ENCODE measurements at places on chromosomes 16 and 17. TPM values are rescaled to one million over a fixed set of nuclear protein-coding genes. Genes with fewer than 3 reads are reported as not detected.

Gene VTN
- total RNA-seq, result not detected

Gene TP53TG3F
- total RNA-seq, result not detected

Gene PHOSPHO1
- 0.33 TPM for total RNA-seq

Gene CES4A
- 1.6 TPM for total RNA-seq

Gene HAP1
- total RNA-seq, result under 0.01 TPM

Gene SLC47A1
- total RNA-seq, result 0.15 TPM

Gene CDH3
- total RNA-seq, result 0.17 TPM

Gene C1QTNF8
- total RNA-seq, result not detected

Gene ZNF500
- total RNA-seq, result 13.9 TPM

Gene GLIS2
- 4.4 TPM for total RNA-seq

Gene DDX42
- 86.4 TPM for total RNA-seq

Gene SLC38A8
- not detected for total RNA-seq

Gene C17orf107
- total RNA-seq, result 1.9 TPM

Gene NOTUM
- not detected for total RNA-seq

Gene ASIC2
- 0.66 TPM for total RNA-seq

Gene SYNGR2
- 11.2 TPM for total RNA-seq

Gene TBC1D3K
- total RNA-seq, result not detected

Gene CACNA1H
- 0.33 TPM for total RNA-seq

Gene KRTAP2-1
- total RNA-seq, result not detected

Gene TRIM72
- not detected for total RNA-seq

Gene KCNJ2
- 8.6 TPM for total RNA-seq

Gene LGALS9
- not detected for total RNA-seq

Gene MYH1
- total RNA-seq, result not detected

Gene CBFA2T3
- 0.17 TPM for total RNA-seq

Gene DHX58
- 17.2 TPM for total RNA-seq

Gene CHST5
- total RNA-seq, result 0.15 TPM

Gene ESRP2
- 0.99 TPM for total RNA-seq

Gene NPIPA2
- 1.2 TPM for total RNA-seq

Gene ABCC11
- 0.44 TPM for total RNA-seq

Gene SOST
- total RNA-seq, result not detected

Gene LYZL6
- total RNA-seq, result not detected

Gene HS3ST3A1
- total RNA-seq, result 21.4 TPM

Gene CAVIN1
- 703 TPM for total RNA-seq

Gene CHST4
- not detected for total RNA-seq

Gene OR3A3
- total RNA-seq, result not detected

Gene CLEC10A
- total RNA-seq, result not detected

Gene MYH13
- not detected for total RNA-seq

Gene SEPTIN1
- 0.50 TPM for total RNA-seq

Gene TBC1D3
- not detected for total RNA-seq

Gene CRK
- total RNA-seq, result 140 TPM

Gene C16orf96
- total RNA-seq, result 0.17 TPM

Gene NOXO1
- total RNA-seq, result 0.15 TPM

Gene SLC35G6
- total RNA-seq, result not detected

Gene TBC1D28
- not detected for total RNA-seq

Gene HSD17B1
- total RNA-seq, result 1.8 TPM

Gene RHBDL3
- total RNA-seq, result under 0.01 TPM

Gene NPIPA8
- total RNA-seq, result not detected

Gene NATD1
- total RNA-seq, result 3.8 TPM

Gene SLC5A11
- not detected for total RNA-seq

Gene SYNGR3
- 4.8 TPM for total RNA-seq

Gene CES1
- 20.3 TPM for total RNA-seq

Gene KRT27
- total RNA-seq, result not detected

Gene PABPN1L
- total RNA-seq, result not detected

Gene ANKRD40CL
- not detected for total RNA-seq

Gene HOXB9
- total RNA-seq, result under 0.01 TPM

Gene TSPAN10
- 2.6 TPM for total RNA-seq
